Spinal cord (tissue), 10 donors: ENCODE measurements at places on chromosomes 7 and 10. TPM values are rescaled to one million over a fixed set of nuclear protein-coding genes. Genes with fewer than 3 reads are reported as not detected.

Gene SLC16A12
- 11.0 TPM for total RNA-seq

Gene SLC13A4
- 50.2 TPM for total RNA-seq

Gene BMS1
- 17.6 TPM for total RNA-seq

Gene ACTR3C
- 5.8 TPM for total RNA-seq

Gene TMEM236
- 0.44 TPM for total RNA-seq

Gene SPDYE18
- 0.50 TPM for total RNA-seq

Gene MEIG1
- 1.2 TPM for total RNA-seq

Gene CCL24
- total RNA-seq, result not detected

Gene GLI3
- 11.3 TPM for total RNA-seq

Gene C10orf95
- total RNA-seq, result 0.28 TPM

Gene DGKB
- total RNA-seq, result 13.6 TPM

Gene C10orf53
- 0.11 TPM for total RNA-seq

Gene PITX3
- not detected for total RNA-seq

Gene OR13A1
- total RNA-seq, result 0.20 TPM

Gene MMD2
- 7.1 TPM for total RNA-seq

Gene CPA2
- 0.39 TPM for total RNA-seq

Gene IKZF5
- total RNA-seq, result 8.4 TPM

Gene NSUN6
- total RNA-seq, result 31.0 TPM

Gene ARHGAP22
- total RNA-seq, result 12.0 TPM

Gene EIF4H
- total RNA-seq, result 184 TPM

Gene PON3
- 4.0 TPM for total RNA-seq

Gene DIP2C
- 15.4 TPM for total RNA-seq

Gene CCAR1
- total RNA-seq, result 31.2 TPM

Gene TMEM225B
- total RNA-seq, result 0.20 TPM

Gene SLIT1
- total RNA-seq, result 23.1 TPM

Gene CDC14C
- not detected for total RNA-seq

Gene WEE2
- total RNA-seq, result 0.22 TPM

Gene GPRIN2
- 4.9 TPM for total RNA-seq
